AG04450 (cell line): ENCODE measurements at places on chromosomes 6 and 20.

DNA sequence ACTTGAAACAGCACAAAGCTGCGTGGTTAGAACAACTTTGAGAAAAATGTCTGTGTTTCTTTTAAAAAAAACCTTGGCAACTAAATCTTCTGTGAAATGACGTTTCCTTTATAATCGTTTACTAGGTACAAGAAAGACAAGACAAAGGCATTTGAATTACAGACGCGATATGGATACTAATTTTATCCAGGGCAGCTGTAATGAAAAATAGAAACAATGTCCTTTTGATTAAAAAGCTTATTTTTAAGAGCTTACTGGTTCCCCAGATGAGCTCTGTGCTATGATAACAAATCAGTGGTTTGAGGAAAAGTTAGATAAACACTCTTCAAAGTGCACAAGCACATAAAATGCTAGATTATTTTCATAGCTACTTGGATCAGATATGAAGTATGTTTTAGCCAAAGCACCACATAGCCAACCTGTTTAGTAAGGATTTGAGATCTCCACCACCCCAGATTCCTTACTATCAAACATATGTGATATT is 1.6 kb upstream of the SYNCRIP start:
- DNase-seq = no peak

GRCh38 chr6:5398530-5398929 is 137.2 kb downstream of the FARS2 start:
- no peak for DNase-seq

GRCh38 chr6:136236466-136237293 is 13.4 kb downstream of the MTFR2 start:
- DNase-seq = no peak

- no peak for DNase-seq
Measured at GRCh38 chr20:33251496-33251895, 15.7 kb downstream of the BPIFA1 start.

DNA sequence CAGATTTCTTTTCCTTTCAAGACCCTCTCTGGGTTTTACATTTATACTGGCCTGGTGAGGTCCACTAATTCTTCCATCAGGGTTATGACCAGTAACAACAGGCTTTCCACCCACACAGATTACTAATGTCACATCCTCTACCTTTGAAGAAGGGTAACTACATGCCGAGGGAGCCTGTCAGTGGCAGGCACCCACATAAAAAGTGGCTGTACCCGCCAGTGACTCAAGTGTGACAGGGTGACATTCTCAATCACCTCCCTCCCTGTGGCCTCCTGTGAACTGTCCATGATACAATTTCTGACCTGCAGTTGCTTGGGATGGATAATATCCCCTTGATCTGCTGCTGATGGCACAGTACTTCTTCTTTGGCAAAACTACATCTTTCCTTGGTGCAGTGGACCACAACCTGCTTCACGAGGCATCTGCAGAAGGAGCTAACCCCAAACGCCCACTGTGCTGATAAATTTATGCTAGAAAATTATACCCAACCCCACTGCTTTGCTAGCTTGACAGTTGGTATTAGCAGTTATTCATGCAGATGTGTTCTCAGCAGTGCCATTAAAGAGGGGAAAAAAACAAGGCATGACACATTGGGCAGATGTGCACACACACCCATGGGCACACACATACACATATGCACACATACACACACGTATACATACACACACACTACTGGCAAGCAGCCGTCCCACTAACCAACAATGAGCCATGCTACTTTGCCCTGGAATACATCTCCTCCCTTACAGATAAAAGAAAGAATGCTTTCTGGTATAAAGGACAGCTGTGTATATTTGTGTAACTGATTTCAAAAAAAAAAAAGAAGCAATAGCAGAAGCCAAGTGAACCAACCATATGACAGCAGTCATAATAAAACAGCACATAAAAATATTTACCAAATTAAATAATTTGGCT is 20.8 kb downstream of the GFOD1 start:
- no peak for DNase-seq

GRCh38 chr6:2157441-2158127 is 87.8 kb downstream of the GMDS start:
- peak; percentile 67 for DNase-seq

DNA sequence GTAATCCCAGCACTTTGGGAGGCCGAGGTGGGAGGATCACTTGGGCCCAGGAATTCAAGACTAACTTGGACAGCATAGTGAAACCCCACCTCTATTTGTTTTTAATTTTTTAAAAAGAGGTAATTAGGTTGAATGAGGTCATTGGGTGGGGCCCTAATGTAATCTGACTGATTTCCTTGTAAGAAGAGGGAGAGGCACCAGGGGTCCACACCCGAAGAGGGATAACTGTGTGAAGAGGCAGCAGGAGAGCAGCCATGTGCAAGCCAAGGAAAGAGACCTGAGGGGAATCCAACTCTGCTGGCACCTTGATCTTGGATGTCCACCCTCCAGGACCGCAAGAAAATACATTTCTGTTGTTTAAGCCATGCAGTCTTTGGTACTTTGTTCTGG is 63.4 kb downstream of the QRSL1 start:
- DNase-seq = no peak

- peak; percentile 27 for DNase-seq
Measured at GRCh38 chr20:39036851-39037250, 74.7 kb downstream of the DHX35 start.

GRCh38 chr6:31898383-31899011 is 999 bp upstream of the EHMT2 start:
- DNase-seq = no peak

GRCh38 chr20:43744151-43744611 is 17.4 kb upstream of the GTSF1L start:
- DNase-seq = no peak

- no peak for DNase-seq
Measured at GRCh38 chr6:145143379-145143778, 591.9 kb downstream of the EPM2A start.

DNA sequence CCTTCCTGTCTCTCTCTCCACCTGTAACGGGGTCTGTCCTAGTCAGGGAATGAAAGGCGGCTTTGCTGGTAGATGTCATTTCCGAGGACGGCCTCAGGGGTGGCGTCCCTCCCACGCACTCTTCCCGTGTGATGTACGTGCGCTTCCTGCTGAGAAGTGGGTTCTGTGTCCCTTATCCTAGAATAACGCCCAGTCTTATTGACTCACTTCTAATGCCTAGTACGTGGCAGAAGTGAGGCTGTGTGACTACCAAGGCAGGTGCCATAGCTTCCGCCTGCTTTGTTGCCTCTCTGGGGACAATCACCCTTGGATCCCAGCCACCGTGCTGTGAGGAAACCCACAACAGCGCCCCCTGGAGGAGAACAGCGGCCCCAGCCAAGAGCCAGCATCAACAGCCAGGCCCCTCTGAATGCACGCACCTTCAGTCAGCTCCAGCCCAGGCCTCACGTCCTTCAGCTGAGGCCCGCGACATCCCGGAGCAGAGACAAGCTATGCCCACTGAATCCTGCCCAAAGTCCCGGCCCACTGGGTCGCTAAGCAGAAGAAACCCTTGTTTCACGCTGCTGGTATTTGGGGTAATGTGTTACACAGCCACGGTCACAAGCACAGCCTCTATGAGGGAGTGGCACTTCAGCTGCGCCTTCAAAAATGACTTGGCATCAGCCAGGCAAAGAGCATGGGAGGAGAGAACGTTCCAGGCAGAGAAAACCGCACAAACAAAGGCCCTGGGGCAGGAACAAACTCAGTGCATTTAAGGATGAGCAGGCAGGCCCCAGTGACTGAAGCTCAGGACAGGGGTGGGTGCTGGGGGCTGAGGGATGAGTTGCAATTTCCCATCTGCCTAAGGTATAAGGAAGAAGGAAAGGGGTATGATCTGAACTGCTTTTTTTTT is 224.2 kb downstream of the NFATC2 start:
- DNase-seq = no peak

- no peak for DNase-seq
Measured at GRCh38 chr6:108750801-108751200, 97.4 kb upstream of the ARMC2 start.

DNA sequence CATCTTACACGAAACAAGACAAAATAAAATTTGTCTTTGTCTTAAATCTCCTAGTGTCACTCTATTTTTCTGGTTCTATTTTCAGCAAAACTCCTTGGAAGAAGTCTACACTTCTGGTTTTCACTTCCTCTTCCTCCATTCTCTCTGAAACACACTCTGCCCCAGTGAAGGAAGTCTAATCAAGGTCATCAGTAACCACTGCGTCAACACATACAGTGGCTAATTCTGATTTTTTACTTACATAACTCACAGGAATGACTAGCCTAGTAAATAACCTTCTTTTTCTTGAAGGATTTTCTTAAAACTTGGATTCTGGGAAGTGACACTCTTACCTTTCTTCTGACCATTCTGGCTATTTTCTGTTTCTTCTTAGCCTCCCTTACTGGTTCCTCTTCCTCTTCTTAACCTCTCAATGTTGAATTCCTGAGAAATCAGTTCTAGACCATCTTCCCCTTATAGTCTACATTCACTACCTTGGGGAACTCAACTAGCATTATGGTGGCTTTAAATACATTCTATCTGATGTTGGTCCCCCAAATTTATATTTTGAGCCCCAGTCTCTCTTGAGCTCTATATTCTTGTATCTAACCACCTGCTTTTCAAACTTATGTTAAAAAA is 37.5 kb downstream of the AIG1 start:
- DNase-seq = no peak

DNA sequence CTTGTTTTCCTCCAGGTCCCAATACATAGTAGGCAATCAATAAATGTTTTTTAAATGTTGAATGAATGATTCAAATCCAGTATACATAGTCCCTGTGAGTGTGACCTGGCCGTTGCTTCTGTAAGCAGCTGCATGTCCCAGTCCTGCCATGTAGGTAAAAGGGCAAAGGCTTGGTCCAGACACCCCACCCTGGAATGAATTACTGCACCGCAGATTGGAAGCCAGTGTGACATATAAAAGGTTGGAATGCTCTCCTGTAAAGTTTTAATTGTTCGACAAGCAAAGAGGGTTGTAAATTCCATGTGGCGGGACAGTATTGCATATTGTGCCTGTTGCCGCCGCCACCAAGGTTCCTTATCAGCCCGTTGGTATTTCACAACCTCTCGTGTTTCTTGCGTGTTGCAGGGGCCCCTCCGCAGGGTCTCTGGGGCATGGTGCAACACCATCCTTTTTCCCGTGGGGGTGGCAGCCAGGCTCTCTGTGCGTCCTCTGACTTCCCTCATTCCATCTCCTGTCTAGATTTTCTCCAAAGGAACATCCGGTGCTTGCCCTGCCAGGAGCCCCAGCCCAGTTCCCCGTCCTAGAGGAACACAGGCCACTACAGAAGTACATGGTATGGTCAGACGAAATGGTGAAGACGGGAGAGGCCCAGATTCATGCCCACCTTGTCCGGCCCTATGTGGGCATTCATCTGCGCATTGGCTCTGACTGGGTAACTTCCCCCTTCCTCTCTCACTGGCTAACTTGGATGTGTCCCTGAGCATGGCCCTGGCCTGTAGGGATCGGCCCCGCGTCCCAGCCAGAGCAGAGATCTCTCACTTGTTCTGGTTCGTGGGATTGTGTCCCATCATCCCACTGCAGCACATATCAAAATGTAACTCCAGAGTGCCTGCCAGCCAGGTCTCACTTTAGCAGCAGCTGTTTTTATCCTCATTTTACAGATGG is 20.3 kb downstream of the POFUT1 start:
- DNase-seq = no peak

DNA sequence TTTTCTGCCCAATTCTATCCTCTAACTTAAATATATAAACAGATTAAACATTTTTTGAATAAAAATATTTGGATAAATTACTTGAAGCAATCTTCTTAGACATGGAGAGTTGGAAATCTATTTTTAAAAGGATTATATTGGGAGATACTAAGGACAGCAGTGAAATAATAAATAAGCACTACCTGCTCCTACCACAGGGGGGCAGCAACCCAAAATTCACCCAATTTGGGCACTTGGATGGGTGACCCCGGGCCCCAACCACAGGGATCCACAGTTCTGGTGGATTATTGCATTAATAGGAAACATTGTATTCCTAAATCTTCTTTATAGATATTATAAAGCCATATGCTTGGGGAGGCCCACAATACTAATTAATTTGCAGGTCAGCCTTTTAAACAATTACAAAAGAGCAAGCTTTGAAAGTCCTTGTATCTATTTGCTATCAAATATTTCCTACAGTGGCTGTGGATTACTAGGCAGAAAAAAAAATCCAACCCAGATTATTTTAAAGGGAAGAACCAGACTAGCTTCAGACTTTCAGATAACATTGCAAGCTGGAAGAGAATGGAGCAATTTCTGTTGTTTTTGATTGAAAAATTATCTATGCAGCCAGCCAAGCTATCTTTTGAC is 66.4 kb upstream of the PDE10A start:
- no peak for DNase-seq

GRCh38 chr20:45340236-45340847 is 7.9 kb downstream of the SDC4 start:
- no peak for DNase-seq

GRCh38 chr6:23851522-23851921 is 274.5 kb upstream of the NRSN1 start:
- DNase-seq = no peak

GRCh38 chr6:107636486-107636885 is 146.6 kb downstream of the SOBP start:
- DNase-seq = no peak

- DNase-seq = no peak
Measured at GRCh38 chr6:14058735-14059134, 58.8 kb upstream of the CD83 start.

GRCh38 chr6:25301362-25301761 is 22.2 kb downstream of the CARMIL1 start:
- DNase-seq = no peak

- DNase-seq = no peak
Measured at GRCh38 chr20:46307139-46307998, 929 bp downstream of the CDH22 start.

- DNase-seq = no peak
Measured at GRCh38 chr6:35388030-35388429, 45.7 kb downstream of the PPARD start.

GRCh38 chr20:922781-923180 is 6.6 kb upstream of the ANGPT4 start:
- DNase-seq = no peak

GRCh38 chr20:61500791-61501321 is 248.8 kb downstream of the CDH4 start:
- DNase-seq = no peak

DNA sequence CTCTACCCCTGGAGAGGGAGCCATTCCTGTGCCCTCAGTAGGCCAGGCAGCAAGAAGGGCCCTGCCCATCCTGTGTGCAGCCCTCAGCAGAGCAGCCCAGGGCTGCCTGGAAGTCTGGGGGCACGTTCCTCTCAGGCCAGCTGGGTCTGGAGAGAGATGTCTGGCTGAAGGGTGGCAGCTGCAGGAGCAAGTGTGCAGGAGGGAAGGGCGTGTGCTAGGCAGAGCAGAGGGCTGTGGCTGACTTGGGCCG is 62.7 kb downstream of the NOL4L start:
- no peak for DNase-seq

GRCh38 chr6:32177183-32177787 is 920 bp upstream of the RNF5 start:
- DNase-seq = no peak

- DNase-seq = no peak
Measured at GRCh38 chr6:133187657-133188453, 53.3 kb upstream of the EYA4 start.
